ENCODE measurements at places on chromosomes 4 and X. TPM values are rescaled to one million over a fixed set of nuclear protein-coding genes. Genes with fewer than 3 reads are reported as not detected.

Gene PDCL2
- polyA plus RNA-seq, result not detected

Gene FGF16
- 0.09 TPM for polyA plus RNA-seq

Gene CTAG1B
- polyA plus RNA-seq, result not detected

Gene VCX
- polyA plus RNA-seq, result 0.37 TPM

Gene NHS
- polyA plus RNA-seq, result 25.4 TPM

Gene LRCH2
- polyA plus RNA-seq, result 11.1 TPM

Gene HTT
- 44.9 TPM for polyA plus RNA-seq

Gene AMOT
- polyA plus RNA-seq, result 80.5 TPM

Gene BST1
- polyA plus RNA-seq, result 15.2 TPM

Gene SUPT20HL1
- not detected for polyA plus RNA-seq

Gene NLGN3
- polyA plus RNA-seq, result 4.9 TPM

Gene STK26
- polyA plus RNA-seq, result 10.0 TPM

GRCh38 chrX:88982933-88983332 is 235.9 kb downstream of the CPXCR1 start:
- no peak for DNase-seq

- DNase-seq, result peak; percentile 37
Measured at GRCh38 chrX:135185795-135186443, 14.7 kb upstream of the CT55 start.

- no peak for DNase-seq
Measured at GRCh38 chrX:101347859-101348451, 587 bp downstream of the TIMM8A start.

DNA sequence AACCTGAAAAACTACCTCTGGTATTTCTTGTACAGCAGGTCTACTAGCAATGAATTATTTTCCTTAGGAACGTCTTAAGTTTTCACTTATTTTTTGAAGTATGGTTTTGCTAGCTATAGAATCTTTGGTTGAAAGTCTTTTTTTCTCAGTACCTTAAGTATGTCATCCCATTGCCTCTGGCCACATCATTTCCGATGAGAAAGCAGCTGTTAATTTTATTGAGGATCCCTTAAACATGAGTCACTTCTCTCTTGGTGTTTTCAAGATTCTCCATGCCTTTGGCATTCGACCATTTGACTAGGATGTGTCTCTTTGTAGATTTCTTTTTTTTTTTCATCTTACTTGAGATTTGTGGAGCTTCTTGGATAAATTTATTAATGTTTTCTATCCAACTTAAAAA is 803.8 kb upstream of the AMOT start:
- DNase-seq, result no peak

- DNase-seq, result no peak
Measured at GRCh38 chr4:184408021-184408683, 66.2 kb downstream of the IRF2 start.

GRCh38 chr4:154989511-154989910 is 208.4 kb downstream of the RBM46 start:
- no peak for DNase-seq

GRCh38 chrX:45758738-45759397 is 558.2 kb upstream of the DIPK2B start:
- no peak for DNase-seq

- DNase-seq, result no peak
Measured at GRCh38 chr4:155975511-155975910, 21.8 kb upstream of the CTSO start.

DNA sequence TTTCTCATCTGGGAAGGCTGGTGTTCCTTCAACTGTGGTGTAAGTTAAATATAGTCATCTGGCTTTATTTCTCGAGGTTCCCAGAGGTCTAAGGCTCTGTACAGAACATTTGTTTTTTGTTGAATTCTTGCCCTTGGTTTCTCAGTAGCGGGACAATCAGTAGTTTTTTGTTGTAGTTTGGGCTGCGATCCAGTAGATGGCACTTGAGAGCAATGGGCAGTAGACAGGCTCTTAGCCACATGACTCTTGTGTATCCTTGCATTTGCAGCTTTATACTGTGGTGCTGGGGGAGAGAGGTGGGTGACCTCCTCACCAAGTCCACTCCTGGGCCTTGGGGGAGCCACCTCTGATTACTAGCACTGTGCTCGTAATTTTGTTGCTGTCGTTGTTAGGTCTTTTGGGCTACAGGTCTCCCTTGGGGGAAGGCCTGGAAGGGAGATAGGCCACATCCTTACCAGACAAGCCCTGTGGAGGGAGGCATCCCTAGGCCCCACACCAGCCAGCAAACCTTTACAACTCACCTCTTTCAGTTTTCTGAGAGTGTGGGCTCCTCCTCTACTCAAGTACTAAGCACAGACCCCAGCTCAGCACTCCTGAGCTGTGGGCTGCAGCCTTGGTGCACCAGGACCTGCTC is 8.1 kb downstream of the ETDB start:
- DNase-seq, result no peak

DNA sequence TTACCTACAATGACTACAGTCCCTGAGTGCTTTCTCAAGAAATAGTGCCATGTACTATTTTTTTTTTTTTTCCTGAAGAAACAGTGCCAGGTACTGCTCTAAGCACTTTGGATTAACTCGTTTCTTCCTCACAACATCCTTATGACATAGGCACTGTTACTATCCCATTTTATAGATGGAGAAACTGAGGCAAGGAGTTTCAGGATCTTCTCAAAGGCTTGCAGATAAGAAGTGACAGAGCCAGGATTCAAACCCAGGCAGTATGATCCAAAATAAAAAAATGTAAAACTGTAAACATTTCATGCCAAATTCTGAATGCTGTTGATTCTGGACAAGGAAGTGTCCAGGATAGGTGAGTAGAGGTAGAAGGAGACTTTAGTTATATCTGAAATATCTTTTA is 1.1 kb downstream of the FANCB start:
- no peak for DNase-seq

DNA sequence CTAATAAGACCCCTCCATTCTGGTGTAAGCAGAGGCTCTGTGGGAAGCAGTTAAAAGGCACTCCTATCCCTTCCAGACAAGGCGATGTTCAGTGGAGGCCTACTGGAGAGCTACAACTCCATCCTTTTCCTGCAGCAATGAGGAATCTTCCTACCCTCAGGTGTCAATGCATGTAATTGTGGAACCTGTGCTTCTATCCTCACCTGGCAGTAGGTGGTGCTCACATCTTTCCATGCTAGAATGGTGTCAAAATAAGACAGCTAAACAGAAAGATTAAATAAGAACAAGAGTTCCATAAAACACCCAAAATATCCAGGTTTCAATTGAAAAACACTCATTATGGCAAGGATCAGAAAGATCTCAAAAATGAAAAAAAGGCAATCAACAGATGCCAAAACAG is 224.6 kb downstream of the IL15 start:
- DNase-seq, result no peak

DNA sequence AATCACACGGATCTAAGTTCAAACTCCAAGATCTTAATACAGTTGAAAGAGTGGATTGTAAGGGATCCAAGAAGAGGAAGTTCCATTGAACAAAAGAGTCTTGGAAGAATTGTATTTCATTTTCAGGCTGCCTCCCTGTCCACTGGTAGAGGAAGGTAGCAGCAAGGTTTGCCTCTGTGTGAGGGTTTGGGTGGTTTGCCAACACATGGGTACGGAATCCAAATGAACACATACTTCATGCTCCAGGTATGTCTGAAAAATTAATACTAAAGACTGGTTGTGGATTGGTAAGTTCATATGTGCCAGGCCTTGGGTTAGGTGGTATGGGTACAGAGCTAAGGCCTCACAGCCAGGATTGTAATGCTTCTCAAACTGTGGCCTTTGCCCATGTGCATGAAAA is 523.6 kb upstream of the BOD1L1 start:
- DNase-seq, result no peak

DNA sequence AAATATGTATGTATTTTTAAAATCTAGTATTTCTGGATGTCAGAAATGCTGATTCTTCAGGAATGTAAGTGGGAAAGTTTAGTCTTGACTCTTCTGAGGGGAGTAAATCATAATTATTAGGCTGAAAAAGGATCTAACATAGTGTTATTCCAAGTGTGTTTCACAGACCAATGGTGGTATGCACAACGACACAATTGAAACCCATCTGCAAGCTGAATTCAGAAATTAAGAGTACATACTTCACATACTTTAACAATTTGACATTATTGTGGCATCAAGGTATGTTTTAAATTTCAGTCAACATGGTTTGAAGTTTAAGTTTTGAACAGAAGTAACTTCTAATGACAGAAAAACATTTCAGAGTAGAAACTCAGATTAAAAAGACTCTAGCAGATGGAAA is 236.7 kb downstream of the SLC7A11 start:
- DNase-seq, result no peak

DNA sequence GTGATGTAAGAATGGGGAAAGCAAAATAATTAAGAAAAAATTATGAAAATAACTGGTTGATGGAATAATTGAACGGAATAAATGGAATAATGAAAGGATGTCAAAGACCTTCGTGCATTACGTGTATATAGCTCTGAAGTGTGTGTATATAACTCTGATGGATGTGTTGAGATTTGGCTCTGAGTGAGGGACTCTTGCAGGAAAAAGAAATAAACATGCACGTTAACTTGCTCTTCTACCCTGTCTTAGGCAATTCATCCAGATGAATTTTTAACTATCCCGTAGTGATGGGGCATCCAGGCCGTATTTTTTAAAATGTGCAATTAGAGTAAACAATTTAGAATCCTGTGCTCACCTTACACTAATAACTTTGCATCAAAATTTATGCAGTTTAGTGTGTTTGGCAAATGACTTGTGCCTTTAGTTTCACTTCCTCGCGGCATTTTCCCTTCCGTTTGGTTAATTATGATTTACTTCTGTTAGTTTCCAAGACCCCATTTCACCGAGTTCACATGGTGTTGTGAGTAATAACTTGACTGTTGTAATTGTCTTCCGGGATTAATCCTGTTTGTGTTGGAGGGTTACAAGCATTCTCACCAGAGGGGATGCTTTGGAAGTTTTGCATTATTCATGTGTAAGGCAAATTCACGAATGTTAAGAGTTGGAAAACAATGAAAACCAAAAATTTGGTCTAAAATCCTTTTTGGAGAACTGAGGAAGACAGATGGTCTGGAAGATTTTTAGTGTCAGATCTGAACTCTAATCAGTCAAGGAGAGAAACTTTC is 256.5 kb upstream of the FAT1 start:
- peak; percentile 15 for DNase-seq

DNA sequence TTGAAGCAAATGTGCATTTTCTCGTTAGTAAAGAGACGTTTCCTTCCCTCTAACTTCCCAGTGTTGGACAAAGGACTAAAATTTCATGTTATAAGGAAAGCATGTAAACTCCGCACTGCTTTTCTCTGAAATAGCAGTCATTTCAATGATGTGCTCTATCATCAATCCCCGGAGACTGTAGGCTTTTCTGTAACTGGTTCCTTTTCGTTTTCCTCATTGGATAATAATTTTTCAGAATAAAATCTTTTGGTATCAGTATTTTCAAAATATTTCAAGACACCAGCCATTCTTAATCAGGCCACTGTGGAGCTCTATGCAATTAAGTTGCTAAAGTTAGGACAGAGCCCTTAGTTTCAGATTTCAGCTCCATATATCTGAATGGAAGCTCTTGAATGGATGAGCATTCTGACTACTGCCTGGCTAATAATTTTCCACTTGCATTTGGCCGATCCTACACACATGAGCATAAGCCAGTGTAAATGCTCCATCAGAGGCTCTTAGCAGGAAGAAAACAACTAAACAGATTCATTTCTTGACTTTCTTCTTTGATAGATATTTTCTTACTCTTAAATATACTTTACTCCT is 157.7 kb downstream of the CHIC2 start:
- no peak for DNase-seq

- DNase-seq, result no peak
Measured at GRCh38 chr4:107423677-107424405, 296.2 kb downstream of the PAPSS1 start.

DNA sequence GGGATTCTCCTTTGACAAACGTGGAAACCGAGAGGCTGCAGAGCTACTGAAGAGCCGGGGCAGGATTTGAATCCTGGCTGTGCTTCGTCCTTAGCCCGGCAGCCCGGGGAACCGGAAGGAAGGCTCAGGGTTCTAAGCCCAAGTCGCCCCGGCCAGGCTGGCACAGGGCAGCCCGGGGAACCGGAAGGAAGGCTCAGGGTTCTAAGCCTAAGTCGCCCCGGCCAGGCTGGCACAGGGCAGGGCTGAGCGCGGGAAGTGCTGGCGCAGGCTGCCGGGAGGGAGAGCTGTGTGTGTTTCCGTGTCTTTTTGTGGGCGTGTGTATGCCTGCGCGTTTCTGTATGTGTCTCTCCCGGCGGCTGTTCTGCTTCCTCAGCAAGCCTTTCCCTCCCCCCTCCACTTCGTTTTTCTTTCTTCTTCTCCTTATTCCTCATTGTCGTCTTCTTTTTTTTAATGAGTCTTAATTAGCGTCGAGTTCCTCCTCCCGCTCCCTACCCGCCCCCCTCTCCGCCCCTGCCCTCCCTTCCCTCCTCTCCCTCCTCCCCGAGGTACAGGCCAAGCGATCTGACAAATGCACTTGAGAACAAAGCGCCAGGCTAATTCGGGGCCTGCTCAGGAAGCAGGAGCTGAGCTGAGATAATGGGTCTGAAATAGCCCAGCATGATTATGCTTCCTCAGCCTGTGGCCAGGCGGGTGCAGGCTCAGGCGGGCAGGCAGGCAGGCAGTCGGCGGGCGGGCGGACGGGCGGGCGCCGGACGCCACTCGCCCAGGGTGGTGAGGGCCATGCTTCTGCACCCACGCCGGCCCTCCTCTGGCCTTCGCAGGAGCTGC is 65.9 kb downstream of the EFNB1 start:
- no peak for DNase-seq

- DNase-seq, result no peak
Measured at GRCh38 chr4:52588097-52588496, 71.0 kb downstream of the USP46 start.

DNA sequence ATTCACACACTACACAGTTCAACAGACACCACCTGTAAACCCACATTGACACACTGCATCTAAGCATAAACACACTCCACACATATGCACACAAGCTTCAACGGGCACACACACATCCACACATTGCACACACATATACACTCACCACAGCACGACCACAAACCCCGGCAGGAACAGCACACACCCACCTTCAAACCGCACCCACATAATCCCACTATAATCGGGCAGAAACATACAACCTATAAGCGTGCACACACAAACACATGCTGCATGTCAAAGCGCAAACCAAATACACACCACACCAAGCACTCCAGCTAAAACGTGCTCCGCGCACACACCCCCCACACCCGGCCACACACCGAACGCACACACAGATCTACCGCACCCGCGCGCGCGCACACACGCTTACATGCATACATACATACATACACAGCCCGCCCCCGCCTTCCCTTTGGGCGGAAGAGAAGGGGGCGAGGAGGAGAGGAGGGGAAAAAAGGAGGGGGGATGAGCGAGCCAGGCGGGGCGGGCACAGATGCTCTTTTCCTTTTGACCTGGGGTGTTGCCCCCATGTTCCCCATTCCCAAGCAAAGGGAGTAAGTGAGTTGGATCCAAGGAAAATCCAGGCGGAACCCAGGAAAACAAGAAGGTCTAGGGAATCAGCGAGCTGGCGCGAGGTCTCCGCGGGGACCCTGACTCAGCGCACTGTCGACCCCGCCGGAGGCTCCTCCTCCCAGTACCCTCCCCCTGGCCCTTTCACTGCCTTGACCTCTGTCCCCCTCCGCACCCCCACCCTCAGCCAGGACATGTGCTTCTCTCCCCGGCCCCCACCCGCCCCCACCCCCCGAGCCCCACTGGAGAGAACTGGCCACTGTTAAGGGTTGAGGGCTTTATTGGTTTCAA is 9.9 kb downstream of the ARHGAP36 start:
- no peak for DNase-seq

Data from renal pelvis (tissue), 12 donors.